ENCODE measurements at places on chromosomes 5 and 9.

DNA sequence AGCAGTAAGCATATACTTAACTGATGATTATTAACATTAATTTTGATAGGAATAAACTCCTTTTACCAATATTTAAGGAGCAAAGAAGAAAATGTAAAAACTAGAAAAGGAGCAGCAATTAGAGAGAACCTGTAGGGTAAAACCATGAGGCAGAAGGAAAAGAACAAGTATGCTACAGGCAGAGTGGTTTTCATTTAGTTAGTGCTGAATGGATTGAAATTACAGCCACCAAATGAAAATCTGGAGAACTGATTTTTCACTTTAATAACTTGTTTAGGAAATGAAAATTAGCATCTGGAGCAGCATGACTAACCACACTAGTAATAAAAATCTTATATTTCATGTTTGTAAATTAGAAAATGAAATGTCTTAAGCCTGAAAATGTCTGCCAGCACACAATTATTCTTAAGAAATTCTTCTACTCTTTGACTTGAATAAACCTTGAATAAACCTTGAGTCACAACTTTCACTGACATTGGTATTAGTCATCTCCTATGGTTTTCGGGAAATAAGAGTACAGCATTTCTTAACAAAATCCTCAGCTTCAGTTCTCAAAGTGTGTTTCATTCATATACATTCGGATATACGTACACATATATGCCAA is 1504.9 kb upstream of the C9orf72 start:
- DNase-seq, result no peak

DNA sequence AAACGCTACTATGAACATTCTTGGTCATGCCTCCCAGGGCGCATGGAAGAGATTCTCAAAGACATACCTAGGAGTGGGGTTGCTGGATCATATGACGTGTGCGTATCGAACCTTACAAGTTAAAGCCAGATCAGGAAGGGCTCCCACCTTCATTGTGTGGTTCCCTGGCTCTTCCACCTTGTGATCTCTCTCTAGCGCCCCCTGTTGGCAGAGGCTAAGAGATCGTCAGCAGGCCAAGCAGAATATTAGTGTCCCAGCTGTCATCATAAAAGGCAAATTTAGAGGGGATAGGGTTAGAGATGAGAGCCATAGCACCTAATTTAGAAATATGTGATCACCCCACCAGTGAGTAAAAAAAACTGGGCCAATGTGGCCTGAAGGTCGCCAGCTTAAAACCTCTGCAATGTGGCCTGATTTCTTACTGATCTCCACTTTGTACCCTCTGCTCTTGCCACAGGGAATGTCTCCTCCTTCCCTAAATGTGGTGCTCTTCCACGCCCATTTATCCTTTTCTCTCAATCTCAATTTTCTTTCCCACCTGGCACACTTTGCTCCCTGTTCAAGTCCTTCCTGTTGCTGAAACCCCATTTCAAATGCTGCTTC is 91.7 kb upstream of the SHB start:
- DNase-seq, result peak; percentile 89

GRCh38 chr5:131019601-131020315 is 145.3 kb downstream of the HINT1 start:
- DNase-seq, result no peak

DNA sequence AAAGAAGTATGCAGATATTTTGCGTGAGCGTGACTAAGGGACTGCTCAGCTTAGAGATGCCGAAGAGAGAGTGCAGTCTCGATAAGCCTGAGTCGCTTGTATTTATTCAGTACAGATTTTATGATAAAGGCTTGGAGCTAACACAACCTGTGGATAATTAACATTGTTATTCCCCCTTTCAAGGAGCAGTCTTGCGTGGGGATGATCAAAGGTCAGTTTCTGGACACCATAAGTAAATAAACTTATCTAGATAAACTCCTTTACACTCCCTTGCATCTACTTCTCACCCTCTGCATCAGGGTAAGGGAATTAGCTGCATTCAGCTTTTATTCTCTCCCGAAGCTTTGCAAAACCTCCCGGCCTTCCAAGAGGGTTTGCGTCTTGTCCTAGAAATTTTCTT is 357.8 kb upstream of the ST8SIA4 start:
- no peak for DNase-seq

GRCh38 chr5:35359859-35360258 is 129.6 kb upstream of the PRLR start:
- no peak for DNase-seq

- no peak for DNase-seq
Observed at GRCh38 chr9:98318041-98318790, 62.8 kb upstream of the TBC1D2 start.

DNA sequence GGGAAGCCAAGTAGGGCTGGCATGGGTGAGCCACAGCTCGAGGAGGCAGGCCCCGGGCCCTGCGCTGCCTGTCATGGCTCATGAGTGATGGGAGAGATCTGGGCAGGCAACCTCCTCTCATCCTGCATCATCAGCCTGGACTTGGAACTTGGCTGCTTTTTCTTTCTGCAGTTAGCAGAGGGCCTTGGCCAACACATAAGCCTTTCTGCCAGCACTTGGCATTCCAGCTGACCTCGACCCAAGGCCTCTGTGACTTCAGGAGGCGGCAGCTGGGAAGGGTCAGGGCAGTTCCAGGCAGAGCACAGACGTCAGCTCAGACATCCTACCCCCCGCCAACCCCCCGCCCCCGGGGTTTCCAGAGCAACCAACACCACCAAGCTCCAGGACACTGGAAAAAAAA is 7.6 kb downstream of the S1PR3 start:
- no peak for DNase-seq

DNA sequence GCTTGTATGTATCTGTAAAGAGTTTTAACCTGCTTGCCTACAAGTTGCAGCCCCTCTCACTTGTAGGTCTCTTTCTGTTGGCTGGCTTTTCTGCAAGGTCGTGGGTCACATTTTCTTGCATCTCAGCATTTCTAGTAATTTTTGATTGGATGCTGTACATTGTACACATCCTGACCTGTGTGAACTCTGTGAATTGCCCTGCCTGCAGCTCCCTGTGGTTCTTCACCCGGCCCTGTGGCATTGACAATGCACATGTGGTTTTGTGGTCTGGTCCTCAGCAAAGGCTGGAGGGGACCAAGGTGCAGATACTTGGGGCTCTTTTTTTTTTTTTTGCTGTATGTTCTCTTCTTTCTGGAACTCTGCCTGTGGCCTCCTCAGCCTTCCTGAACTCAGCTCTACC is 53.6 kb downstream of the WNK2 start:
- no peak for DNase-seq

- DNase-seq, result no peak
Observed at GRCh38 chr5:42929871-42930270, 110.2 kb downstream of the ANXA2R start.

DNA sequence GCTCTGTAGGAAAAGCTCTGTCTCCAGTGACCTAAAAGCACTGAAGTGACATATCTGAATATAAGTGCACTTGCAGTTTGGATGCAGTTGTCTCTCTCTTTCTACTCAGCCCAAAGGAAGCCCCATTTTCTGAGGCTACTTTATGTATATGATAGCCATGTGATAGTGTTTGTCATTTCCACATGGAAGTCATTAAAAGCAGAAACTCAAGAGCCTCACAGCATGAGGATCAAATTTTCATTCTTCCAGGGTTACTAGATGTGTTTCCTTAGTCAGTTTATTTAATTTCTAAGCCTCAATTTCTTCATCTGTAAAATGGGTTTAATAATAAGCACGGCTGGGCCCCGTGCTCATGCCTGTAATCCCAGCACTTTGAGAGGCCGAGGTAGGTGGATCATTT is 36.7 kb downstream of the RNF44 start:
- no peak for DNase-seq

DNA sequence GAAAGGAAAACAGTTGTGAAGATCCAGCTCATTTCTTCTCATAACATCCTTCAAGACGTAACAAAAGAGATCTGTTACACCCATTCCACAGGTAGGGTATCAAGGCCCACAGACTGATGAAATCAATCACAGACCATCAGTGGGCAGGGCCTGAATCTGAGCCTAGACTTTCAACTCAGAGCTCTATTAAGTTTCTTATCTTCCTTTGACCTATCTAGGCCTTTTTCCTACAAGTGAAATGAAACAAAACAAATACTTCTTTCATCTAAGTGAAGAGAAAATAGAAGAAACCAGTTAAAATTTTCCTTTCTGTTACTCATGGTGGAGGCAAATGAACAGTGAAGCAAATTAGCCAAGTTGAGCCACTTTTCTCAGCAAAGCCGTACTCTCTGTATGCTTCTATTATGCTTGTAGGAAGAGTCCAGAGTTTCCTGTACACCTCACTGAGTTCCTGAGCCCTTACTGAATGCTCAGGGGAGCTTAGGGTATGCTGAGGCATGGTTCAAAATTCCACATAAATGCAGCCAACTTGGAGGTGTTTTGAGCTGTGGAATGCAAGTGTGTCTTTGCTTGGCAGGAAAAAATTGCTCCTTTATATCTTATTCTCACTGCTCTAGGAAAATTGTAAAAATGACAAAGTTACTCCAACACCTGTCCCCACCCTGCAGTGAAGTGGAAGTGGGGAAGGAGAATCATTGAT is 91.9 kb downstream of the FEM1C start:
- DNase-seq, result no peak

DNA sequence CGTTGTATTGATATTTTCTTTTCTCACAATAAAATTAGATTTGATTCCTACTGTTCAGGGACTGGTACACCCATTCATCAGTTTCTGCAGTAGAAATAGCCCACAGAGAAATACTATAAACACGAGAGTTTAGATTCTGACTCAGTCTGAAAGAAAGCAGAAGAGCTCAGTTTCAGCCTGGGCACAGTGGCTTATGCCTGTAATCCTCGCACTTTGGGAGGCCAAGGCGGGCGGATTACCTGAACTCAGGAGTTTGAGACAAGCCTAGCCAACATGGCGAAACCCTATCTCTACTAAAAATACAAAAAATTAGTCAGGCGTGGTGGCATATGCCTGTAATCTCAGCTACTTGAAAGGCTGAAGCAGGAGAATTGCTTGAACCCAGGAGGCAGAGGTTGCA is 8.6 kb downstream of the ITK start:
- no peak for DNase-seq

DNA sequence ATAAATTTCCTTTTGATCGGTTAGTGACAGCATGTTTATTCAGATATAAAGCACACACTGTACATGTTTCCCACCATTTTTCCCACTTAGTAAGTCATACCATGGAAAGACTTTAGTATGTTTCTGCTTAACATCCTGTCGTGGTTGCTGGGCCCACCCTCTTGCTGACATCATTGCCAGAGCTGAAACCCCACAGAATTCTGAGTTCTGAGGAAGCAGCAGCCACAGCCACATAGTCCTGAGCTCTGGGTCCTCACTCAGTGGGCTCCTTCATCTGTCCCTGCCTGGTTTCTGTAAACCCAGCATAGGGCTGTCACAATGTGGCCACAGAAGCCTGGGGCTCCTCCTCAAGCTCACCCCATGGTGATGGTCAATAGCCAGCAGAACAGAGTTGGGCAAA is 441.5 kb downstream of the ENC1 start:
- DNase-seq, result no peak

GRCh38 chr5:119322312-119322947 is 33.4 kb upstream of the TNFAIP8 start:
- no peak for DNase-seq

DNA sequence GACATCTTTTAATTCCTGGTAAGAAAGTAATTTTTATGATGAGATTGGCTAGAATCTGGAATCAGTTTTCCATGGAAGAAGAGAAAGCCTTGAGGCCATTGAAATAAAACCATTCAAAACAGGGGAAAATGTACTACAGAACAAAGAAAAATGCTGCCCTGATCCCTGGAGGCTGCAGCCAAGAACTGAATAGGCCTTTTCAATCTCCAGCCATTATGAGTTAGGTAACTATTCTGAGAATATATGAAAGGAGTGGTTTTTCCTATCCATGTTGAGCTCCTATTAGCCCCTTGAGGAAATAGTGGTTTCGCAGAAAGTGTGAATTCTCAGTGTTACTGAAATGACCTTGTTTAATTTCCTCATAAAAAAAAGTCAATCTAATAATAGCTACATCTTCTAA is 408.5 kb upstream of the GRAMD2B start:
- DNase-seq, result no peak

DNA sequence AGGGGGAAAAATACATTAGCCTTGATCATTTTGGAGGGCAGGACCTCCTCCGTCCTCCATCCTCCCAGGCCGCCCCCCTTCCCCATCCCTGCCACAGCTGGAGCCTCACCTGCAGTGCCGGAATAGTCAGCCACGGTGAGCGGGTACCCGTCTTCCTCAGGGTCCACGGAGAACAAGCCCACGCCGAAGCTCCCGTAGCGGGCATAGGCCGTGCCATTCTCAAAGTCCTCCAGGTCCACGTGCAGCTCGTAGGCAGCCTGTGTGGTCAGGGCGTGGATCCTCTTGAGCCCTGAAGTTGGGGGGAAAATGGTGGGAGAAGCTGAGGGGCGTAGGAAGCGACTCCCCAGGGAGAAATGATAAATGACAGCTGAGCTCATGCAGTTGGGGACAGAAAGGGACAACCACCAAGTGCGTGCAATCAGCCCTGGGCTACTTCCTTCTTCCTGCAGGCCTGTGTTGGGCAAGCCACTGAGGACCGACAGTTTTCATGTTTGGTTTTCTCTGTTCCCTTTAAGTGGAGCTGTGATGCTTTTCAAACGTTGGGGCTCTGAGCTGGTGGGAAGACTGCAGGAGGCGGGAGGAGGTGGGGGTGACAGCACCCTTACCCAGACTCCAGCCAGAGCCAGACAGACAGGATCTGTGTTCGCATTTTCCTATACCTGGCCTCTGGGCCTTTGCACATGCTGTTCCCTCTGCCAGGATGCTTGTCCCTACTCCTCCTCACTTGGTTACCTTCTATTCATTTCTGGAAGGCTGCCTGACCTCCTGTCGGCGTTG is 8.7 kb upstream of the QRFP start:
- DNase-seq, result no peak

Data from neural progenitor cell (in vitro differentiated cells).